ENCODE measurements at places on chromosomes 2 and 18.

DNA sequence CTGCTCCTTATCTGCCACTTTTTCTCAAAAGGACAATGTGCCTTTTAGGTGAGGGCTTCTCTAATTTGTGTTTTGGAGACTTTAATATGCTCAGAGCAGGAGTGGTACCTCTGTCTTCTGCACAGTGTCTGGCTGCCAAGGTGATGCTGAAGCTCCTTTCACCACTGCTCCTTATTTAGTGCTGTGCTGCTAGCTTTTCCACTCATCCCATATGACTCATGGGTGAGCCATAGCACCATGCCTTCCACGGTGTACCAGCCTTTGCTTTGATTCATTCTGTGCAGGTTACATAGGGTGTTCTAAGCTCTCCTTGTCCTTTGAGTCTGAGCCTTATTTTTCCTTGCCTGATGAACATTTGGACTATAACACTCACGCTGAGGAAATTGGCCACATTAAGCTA is 202.4 kb downstream of the ARL6IP6 start:
- DNase-seq: no peak

DNA sequence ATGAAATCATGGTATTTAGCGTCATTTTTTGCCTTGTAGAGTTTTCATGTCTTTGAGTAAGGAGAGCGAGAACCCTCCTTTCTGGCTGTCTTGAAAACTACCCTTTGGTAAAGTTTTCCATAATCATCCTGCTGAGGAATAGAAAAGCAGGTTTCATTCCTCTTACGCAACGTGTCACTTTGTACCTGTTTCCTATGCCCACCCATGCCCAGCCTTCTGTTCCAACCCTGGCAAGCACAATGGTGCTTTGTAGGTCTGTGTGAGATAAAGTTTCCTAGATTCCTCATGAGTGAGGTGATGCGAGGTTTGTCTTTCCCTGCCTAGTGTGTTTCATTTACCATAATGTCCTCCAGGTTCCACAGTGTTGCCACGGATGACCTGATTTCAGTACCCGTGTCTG is 29.3 kb downstream of the CCDC74A start:
- no peak for DNase-seq

DNA sequence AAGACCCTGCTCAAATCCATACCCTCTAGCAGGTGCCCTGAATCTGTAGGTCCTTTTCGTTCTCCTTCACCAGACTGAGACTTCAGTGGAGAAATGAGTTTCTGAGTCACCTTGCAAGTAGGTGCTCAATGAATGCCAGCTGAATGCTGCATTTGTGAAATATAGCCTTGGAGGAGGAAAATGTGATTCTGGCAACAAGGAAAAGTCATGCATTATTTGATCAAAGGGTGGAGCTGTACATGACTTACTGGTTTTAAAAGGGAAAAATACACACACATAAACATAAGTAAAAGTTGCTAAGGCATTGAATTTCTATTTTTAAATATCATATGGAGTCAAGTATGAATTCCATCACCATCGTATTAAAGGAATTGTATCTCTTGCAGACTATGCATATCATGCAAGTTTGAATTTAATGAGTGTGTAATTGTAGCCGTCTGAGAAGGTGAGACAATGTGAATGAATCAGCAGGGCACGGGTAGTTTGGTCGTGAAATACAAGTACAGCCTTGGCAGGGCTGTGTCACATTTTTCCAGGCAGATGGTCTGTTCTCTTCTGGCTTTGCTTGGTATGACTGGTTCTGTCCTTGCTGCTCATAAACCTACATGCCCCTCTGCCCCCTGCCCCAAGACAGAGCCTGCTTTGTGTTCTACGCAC is 160.8 kb downstream of the COL6A3 start:
- no peak for DNase-seq

GRCh38 chr2:236171680-236172254 is 3.6 kb upstream of the GBX2 start:
- DNase-seq: no peak

DNA sequence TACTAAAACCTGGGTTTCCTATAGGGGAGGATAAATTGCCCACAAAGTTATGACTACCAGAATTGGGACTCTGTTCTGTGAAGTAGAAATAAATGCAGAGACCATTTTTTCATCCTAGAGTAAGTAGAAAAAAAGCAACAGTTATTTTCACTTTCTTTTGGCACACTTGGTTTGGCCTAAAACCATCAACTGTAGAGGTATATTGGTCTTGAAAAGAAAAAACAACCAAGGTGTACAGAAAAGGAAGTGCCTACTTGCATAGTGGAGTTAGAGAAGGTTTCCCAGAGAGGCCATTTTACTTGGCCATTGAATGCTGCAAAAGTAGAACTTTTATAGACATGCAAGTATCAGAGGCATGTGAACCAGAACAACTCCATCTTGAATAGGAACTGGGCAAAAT is 89.4 kb upstream of the TACR1 start:
- DNase-seq: no peak

GRCh38 chr2:1299043-1299442 is 114.2 kb upstream of the TPO start:
- DNase-seq: no peak

DNA sequence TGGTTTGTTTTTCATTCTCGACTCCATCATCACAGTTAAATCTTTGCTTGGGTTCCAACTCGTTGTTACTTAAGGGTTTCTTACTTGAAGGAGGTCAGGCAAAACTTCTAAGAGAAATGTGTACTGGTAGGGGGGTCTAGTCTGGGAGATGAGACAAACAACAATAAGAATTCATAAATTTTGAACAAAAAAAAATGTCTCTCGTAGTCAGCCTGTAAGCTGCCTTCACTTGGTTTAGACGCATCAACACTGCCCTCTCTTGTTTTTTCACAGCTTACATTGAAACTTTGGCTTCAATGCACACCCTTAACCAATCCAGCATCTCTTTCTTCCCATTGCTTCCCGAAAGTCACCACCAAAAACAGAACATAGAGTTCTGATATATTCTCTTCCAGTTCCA is 576.4 kb upstream of the PIK3C3 start:
- peak; percentile 76 for DNase-seq

- no peak for DNase-seq
Observed at GRCh38 chr2:111100765-111101162, 19.9 kb upstream of the BCL2L11 start.

DNA sequence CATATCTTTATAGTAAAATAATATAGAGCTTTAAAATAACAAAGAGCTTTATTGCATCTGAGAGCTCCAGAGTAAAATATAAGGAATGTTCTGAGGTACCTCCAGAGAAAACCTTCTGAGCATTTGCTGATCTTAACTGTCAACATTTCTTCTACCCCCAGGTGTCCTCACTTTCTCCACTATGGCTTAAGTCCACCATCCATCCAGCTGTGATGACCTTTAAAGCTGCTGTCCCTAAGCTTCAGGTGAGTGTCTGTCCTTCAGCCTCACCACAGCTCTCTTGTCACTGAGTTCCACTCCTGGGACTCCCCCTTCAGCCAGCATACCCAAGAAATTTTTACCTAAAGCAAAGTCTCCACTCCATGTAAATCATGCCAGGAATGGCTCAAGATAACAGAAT is 137.9 kb downstream of the MYO5B start:
- no peak for DNase-seq

- DNase-seq: no peak
Observed at GRCh38 chr2:130933501-130933900, 96.8 kb downstream of the ARHGEF4 start.

Measured in NCI-H748 treated with DMSO at 0.1 percent for 48 hours (cell line).